ENCODE measurements at places on chromosomes 11 and 22.
A peak's percentile ranks its signal among the peaks of the same experiment; 100 is the strongest.

DNA sequence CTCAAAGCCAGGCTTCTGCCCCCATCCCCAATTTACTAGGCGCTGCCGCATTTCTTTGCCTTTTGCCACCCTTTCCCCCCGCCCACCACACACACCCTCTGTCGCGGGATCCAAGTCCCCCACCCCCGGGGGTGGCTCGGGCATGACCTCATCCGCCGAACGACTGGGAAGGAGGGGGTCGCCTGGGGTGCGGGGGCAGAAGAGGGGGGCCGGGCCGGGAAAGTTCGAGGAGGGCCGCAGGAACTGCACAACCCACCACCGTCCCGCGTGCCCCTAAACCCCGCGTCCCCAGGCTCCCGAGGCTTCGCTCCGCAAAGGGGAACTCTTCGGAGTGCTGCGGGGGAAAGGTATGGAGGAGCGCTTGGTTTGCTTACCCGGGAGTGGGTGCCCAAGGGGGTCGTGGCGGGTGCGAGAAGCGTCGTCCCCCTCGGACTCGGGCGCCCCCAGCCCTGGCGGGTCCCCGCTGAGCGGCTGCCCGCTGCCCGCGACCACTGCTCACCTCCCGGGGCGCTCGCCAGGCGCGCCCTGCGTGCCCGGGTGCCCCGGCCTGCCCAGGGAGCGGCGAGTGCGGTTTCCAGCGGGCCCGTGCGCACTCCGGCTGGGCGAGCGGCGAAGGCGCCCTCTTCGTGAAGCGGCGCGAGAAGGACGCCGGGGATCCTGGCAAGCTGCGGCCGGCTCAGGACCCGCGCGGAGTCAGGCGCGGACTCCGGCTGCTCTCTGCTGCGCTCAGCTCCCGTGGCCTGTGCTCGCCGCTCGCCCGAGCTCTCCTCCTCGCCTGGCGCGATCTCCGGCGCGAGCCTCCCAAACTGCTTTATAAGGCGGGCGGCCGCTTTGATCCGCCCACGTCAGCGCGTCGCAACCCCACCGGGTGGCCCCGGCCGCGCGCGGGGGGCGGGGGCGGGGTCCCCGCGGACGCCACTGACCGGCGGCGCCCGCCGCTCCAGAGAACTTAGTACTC lies 4.0 kb upstream of the WNT11 start:
- DNase-seq = no peak

GRCh38 chr11:22763166-22763565 lies 66.4 kb downstream of the SVIP start:
- no peak for DNase-seq

DNA sequence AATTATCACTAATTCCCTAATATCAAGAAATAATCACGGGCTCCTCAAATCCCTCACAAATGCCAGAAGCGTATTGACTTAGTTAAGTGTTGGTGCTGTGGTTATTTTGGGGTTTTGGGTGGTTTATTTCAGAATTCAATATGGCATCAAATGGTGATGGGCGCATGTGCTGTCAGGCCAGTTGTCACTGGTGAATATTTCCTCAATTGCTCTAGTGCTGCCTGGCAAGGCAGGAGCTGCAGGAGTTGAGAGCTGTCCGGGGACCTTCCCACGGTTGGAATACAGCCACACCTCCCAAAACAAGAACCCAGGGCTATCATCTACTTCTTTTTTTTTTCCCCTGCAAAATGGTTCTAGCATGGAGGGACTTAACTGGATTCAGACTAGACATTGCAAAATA lies 10.3 kb downstream of the IGLL5 start:
- no peak for DNase-seq

- no peak for DNase-seq
Measured at GRCh38 chr11:86632499-86633269, 39.7 kb downstream of the ME3 start.

GRCh38 chr11:23311986-23312940 lies 452.0 kb upstream of the CCDC179 start:
- DNase-seq = no peak

DNA sequence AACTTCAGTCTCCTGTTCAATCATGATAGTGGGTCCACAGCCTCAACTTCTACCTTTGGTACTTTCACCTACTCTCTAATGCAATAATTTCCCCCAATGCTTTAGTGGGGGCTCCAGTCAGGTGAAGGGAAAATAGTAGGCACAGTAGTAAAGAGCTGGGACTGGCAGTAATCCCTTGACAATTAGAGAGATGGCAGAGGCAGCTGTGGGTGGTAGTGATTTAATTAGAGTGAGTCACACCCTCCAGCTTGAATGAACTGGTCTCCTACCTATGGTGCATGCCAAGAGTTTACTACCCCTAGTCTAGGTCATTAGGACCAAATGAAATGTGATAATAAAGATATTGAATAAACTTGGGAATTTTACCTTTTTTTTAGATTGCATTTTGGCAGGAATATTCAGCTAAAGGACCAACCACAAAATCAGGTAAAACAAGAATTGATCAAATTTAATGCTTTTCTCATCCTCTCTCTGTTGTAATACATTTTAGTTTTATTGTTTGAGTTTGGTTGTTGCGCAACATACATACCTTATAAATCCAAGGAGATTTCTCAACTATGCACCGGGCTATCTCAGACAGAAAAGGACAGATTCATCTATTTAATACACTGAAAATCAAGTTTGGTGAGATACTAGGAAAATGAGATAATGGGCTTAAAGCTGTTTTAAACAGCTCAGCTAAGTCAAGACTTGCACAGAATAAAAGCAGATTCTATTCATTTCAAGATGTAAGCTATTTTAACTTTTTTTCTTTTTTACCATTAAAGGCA lies 9.0 kb downstream of the PRRG4 start:
- no peak for DNase-seq

GRCh38 chr11:95943546-95943945 lies 19.6 kb upstream of the MTMR2 start:
- DNase-seq = no peak

DNA sequence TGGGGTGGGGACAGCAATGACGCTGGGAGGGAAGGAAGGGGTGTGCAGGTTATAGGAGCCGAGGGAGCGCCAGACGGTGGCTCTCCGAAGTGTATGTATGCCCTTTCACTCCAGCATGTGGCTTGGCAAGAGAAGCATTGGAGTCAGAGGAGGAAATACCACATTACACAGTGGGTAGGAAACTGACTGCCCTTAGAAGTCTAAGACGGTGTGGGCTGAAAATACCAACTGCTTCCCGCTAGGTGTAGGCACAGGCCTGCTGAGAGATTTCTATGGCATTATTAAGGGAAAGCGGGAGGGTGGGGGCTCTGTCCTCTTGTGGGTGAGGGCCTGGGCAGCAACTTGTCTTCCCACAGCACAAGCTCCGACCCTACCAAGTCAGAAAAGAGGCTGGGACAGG lies 44.7 kb downstream of the CACNG2 start:
- DNase-seq = no peak

DNA sequence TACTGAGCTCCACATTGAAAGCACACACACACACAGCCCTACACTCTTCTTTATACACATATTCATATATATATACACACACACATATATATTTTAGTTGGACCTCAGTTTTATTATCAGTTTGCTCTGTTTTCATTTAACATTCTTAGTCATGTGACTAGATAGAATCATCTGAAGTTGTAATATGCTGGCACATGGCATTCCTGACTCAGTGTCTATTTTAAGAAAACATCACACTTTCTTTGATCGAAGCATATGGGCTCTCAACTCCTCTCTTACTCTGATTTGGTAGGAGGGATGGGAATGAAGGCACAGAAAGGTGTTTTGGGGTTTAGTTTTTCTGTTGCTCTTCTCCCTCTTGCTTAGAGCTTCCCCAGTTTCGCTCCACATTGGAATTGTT lies 24.8 kb downstream of the AMOTL1 start:
- DNase-seq = no peak

GRCh38 chr22:41471568-41471967 lies 2.7 kb downstream of the ACO2 start:
- no peak for DNase-seq

DNA sequence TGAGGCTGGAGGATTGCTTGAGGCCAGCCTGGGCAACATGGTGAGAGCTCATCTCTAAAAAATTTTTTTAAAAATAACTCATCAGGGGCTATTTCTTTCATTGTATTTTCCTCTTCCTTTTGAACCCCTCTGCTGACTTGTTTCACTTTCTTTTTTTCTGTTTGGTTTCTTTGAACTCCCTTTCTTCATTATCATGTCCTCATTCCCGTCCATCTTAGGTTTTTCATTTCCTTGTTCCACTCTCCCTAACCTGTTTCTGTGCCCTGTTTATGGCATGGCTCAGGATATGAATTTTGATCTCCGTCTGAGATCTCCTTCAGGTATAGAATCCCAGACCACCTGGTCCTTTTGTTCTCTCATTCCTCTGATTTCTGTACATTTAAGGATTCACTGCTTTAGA lies 12.5 kb downstream of the MARK2 start:
- DNase-seq = no peak

GRCh38 chr11:117843666-117844484 lies 19.3 kb upstream of the FXYD2 start:
- DNase-seq = peak; percentile 65

- DNase-seq = no peak
Measured at GRCh38 chr11:78800096-78800690, 225.5 kb upstream of the NARS2 start.
